ENCODE measurements at places on chromosomes 4 and X.

DNA sequence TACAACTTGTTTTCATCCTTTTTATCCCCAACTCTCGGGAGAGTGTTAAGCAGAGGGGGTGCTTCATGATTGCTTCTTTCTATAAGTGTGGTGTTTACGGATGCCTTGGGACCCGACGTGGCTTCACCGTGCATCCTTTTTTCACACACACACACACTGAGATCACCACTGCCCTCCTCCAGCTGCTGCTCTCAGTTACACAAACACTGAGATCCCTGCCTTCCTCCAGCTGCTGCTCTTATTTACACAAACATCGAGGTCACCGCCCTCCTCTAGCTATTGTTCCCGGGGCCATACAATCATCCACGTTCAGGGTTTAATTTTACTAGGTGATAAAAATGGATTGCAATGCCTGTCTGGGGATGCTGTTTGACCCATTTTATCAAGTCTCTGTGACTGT lies 155.4 kb upstream of the FAM9B start:
- no peak for DNase-seq

DNA sequence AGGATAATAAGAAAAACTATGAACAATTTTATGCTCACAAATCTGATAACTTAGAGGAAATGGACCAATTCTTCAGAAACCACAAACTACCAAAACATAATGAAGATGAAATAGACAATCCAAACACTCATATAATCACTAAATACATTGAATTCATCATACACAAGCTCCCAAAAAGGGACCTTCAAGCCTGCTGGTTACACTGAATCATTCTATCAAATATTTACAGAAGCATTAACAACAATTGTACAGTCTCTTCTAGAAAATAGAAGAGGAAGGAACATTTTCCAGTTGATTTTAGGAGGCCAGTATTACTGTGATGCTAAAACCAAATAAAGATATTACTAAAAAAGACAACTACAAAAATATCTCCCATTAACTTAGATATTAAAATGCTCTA lies 88.3 kb downstream of the IL15 start:
- no peak for DNase-seq

DNA sequence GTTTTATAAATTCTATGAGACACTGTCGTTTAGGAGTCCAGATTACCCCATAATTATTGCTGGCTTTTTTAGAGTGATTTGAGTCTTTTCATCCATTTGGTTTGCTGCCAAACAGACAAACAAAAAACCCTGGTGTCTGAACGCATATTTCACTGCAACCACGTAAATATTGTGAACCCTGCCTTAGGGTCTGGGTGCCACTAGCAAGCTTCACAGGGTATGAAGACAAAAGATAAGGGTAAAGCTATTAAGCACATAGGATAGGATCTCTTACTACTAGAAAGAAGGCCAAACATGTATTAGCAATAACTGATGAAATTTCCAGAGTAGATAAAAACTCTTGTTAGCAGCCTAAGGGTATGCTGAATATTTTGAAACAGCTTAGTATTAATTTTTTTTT lies 143.3 kb downstream of the BANK1 start:
- DNase-seq: no peak

DNA sequence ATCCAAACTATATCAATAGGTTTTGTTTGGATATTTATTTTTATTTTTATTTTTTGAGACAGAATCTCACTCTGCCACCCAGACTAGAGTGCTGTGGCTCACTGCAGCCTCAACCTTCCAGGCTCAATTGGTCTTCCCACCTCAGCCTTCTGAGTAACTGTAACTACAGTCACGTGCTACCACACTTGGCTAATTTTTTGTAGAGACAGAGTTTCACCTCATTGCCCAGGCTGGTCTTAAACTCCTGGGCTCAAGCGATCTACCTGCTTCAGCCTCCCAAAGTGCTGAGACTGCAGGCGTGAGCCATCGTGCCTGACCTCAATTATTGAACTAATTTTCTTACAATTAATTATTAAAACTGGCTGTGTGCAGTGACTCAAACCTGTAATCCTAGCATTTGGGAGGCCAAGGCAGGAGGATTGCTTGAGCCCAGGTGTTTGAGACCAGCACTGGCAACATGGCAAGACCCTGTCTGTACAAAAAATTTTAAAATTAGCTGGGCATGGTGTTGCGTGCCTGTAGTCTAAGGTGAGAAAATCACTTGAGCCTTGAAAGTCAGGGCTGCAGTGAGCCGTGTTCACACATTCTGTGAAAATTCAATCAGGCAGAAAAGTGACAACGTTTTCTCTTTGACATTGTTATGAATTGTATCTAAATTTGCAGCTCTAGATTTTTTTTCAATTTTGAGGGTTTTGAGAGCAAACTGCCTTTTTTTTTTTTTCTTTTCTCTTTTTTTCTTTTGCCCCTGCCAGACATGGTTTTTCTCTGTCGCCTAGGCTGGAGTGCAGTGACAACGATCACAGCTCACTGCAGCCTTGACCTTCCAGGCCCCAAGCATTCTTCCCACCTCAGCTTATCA lies 66.0 kb downstream of the UBE2K start:
- no peak for DNase-seq

- peak; percentile 29 for DNase-seq
Measured at GRCh38 chrX:12981880-12982279, 7.0 kb downstream of the TMSB4X start.

DNA sequence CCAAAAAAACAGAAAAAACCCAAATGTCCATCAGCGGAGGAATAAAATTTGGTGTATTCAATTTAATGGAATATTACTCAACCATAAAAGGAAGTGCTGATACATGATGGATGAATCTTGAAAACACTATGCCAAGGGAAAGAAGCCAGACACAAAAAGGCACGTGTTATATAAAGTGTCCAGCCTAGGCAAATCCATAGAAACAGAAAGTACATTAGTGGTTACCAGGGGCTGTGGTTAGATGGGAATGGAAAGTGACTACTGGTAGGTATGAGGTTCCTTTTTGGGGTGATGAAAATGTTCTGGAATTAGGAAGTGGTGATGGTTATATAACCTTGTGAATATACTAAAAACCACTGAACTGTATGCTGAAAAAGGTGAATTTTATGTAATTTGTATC lies 3.5 kb upstream of the CDKL2 start:
- DNase-seq: no peak

DNA sequence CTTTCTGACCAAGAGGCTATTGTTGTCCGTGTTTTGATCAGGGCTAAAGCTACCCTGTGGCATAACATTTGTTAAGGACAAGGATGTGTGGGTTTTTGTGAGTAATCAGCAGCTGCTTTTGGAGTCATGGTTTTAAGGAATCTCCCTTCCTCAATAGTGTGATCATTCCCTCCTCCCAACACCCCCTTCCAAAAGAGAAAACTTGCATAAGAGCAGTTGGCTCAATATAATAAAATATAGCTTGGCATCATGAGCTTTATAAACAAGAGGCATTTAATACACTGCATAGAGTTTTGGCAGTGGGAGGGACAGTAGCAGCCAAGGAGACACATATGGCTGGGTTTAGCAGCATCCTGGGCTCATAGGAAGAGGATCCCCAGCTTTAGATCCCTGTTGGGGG lies 84.7 kb downstream of the NHS start:
- DNase-seq: no peak

- DNase-seq: no peak
Measured at GRCh38 chr4:25970226-25970675, 56.2 kb downstream of the SMIM20 start.

- no peak for DNase-seq
Measured at GRCh38 chr4:177051473-177052060, 258.1 kb upstream of the NEIL3 start.

DNA sequence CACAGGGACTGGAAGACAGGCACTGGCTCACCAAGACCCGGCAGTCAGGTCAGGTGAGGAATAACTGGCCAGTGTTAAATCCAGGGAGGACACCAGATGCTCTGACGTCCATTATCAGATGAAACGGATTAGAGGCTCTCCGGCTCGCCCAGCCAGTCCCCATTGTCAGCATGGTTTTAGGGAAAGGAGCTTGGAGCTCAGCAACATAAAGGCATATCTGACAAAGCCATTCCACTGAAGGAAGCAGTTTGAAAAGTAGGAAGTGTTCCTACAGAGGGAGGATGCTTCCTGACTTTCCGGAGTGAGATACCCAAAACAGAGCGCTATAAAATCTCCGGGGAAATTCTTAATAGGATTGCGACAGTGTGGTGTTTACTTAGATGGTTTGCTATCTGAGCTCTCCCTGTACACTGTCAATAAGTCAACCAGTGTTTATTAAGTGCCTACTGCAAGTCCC lies 14.8 kb downstream of the NDNF start:
- DNase-seq: no peak

- peak; percentile 28 for DNase-seq
Measured at GRCh38 chrX:55118574-55118973, 29.8 kb downstream of the PAGE2 start.

DNA sequence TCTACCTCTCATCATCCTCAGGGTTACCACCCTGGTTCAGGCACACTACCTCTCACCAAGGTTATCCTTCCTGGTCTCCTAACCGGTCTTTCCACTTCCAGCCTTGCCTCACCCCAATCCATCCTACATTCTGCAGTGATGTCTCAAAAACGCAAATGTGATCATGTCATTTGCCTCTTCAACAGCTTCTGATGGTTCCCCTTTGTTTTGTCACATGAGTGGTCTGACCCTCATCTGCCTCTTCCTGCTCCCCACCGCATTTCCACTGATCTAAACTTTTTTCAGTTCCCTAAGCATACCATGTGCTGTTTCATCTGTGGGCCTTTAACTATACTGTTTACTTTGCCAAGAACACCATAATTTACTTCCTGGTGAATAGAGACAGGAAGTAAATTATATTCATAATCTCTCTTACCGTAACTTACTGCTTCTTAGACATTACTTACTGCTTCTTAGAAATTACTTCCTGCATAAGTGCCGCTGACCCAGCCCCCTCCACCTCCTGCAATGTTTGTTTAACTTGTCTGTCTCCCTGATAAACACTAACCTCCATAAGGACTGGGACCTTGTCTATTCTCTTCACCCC lies 27.1 kb upstream of the NSUN7 start:
- DNase-seq: peak; percentile 34

DNA sequence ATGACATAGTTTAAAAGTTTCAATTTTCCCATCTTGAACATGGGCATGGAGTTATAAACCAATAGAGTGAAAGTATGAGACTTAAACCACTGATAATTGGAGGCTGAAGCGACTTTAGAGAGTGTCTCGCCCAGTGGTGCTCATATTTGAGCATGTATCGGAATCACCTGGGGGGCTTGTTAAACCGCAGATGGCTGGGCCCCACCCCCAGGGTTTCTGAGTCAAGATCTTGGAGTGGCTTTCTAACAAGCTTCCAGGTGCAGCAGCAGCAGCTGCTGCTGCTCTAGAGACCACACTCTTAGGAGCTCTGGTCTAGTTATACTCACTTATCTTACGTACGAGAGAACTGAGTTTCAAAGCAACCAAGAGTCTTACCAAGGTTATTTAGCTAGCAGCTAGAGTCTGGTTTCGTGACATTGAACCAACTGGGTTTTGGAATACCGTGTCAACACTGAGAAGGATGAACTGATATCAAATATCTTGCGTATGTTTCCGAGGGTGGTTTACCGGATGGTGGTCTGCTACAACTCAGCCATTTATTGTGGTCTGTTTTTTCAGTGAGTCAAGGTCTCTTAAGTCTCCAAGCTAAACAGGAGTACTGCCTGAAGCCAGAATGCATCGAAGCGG lies 5.9 kb downstream of the PHEX start:
- no peak for DNase-seq

DNA sequence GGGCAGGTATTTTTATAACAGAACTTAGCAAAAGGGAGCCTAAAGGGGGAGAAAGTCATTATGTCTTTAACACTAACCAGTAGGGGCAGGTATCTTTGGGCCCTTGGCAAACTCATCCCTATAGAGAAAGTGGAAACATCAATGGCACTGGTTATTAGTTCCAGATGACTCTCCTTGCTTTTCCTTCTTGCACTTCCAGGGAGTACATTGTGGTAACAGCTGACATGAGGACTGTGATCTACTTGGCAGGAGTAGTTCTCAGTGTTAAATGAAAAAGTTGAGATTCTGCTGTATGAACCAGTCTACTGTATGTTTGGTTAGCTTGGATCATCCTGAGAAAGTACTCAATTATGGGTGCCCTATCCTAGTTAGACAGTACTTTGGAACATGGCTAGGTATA lies 93.6 kb downstream of the ATXN3L start:
- no peak for DNase-seq

DNA sequence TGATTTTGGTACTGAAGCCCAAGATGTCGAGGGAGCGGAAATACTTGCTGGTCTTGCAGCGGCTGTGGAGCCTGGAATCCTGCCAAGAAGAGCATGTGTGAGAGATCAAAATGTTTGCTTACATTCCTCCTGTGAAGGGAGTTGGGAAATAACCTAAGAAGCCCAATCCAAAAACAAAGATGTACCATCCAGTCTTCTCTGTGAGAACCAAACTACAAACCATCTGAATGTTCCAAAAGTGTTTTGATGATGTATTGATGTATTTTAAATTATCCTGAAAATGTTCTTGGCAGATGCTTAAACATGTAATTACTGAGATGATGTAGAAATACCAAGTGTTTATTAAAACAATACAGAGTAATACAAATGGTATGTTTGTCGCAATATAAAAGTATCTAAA lies 10.1 kb upstream of the ADH1A start:
- no peak for DNase-seq

GRCh38 chr4:17265139-17265538 lies 246.8 kb downstream of the QDPR start:
- DNase-seq: no peak

GRCh38 chr4:10599574-10599973 lies 85.0 kb downstream of the CLNK start:
- DNase-seq: no peak

GRCh38 chr4:134862116-134862515 lies 660.5 kb upstream of the PABPC4L start:
- no peak for DNase-seq

GRCh38 chrX:37641859-37642258 lies 43.7 kb upstream of the XK start:
- no peak for DNase-seq

- DNase-seq: no peak
Measured at GRCh38 chrX:153909024-153909979, 4.8 kb downstream of the AVPR2 start.
